ENCODE measurements at places on chromosomes 6 and 20.

DNA sequence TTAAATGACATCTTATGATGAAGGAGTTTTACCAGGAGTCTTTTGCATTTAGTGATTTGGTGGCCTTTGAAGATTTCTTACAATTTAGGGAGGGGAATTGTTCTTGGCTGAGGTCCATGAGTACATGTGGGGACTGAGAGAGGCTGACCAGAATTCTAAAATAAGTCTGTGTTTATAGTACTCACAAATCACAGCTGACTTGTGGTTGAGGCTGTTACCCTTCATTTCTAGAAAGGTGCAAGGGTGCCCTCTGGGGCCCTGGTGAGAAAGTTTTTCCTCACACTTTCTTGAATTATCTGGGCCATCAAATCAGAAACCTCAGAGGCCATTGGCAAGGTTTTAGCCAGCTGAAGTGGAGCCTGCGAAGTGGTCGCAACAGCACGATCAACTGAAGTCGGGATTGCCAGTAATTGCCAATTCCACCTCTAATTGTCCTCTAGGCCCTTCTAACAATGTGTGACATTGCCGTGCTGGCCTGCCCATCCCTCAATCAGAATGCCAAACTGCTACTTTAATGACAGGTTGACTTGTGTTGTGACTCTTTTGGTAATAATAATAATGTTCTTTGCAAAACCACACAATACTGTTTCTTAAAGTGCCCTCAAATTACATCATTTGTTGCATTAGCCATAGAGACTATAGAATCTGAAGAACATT is 221.6 kb downstream of the OGFRL1 start:
- peak; percentile 38 for DNase-seq

- DNase-seq, result no peak
Measured at GRCh38 chr20:60986506-60987156, 265.4 kb upstream of the CDH4 start.

DNA sequence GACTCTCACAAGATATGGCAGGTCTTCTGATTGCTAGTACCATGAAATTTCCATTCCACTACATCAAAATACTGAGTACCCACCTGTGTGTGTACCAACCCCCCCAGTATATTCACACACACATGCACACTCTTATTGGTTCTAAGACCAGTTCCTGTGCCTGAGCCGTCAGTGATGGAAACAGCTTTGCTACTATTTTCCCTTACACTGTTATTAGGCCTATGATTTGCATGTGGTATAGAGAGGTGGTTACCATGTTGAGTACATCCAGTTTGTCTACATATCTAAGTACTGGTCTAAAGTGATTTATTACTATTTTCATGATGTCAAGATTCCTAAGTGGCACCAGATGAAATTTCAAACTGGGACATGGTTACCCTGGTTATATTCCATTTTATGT is 459.9 kb downstream of the BCKDHB start:
- no peak for DNase-seq

DNA sequence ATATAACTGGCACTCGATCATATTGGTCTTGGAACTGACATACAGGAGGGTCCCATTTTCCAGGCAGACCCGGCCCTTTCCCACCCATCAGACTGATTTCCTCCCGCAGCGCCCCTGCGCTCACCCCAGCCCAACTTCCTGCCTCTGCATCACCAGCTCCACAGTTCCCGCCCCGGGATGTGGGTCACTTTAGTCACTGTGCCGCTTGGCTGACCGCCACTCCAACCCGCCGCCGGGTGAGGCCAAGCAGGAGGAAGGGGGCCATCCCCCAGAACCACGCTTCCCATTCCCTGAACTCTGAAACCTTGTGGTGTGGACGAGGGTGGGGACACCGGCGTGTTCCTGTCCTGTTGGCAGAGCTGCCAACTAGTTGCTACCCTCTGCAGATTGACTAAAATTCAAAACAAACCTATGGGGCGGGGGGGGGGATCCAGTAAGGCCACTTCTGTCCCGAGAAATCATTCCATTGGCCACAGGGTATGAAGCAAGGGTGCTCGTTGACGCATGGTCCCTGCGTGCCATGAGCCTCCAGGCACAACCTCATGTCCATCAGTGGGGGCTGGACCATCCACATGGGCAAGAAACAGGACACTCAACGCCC is 12.3 kb downstream of the TGM2 start:
- peak; percentile 82 for DNase-seq

DNA sequence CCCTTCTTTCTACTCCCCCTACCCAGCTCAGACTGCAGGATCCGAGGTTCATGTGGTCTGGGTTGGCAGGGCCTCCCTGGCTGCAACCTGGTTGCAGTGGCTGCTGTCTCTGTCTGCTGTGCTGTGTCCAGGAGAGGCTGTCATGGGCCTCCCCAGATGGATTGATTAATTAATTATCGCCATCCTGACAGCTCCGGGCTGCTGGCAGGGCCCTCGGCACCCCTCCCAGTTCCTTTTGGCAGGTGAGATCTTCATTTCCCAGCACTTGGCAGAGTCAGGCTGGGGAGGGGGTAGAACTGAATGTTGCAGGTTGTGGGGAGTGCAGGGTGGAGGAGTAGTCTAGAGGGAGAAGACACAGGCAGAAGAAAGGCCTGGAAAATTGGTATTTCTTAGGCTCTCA is 56.7 kb upstream of the ZFAND3 start:
- DNase-seq, result no peak

GRCh38 chr6:28802417-28803336 is 121.1 kb downstream of the TRIM27 start:
- DNase-seq, result no peak

DNA sequence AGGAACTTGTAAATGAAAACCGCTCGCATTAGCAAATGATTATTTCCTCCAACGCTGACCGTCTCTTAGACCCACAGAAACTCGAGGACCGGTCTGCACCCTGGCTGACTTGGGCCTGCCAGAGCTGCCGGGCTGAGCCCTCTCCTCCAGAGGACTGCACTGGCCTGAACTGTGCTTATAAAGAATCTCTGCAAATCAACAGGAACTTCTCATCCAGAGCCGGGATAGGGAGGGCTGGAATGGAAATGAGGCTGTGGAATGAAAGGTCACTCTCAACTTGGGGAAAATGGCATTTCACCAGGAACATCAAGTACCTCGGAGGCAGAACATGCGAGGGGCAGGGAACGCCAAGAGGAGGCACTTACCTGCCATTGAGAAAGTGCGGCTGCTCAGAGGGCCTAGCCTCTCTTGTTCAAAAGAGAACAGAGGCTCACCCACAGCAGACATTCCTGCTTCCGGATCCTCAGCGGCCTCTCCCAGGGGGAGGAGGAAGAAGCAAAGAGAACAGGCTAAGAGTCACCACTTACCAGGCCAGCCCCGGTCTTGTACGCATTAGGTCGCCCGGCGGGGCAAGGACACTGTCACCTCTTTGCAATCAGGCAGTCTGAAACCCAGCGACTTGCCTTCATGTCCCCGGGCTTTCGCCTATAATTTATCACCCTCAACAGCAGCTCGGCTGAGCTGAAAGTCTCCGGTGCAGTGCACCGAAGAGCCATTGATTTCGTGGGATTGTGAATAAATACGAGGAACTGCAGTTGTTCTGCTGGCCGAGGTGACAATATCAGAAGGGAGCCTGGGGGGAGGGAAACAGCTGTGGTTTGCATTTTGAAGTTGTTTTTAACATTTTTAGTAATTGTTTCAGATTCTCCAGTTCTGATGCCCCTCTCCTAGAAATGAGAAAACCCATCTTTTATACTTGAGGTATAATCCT is 37.6 kb downstream of the ZMYND8 start:
- no peak for DNase-seq

DNA sequence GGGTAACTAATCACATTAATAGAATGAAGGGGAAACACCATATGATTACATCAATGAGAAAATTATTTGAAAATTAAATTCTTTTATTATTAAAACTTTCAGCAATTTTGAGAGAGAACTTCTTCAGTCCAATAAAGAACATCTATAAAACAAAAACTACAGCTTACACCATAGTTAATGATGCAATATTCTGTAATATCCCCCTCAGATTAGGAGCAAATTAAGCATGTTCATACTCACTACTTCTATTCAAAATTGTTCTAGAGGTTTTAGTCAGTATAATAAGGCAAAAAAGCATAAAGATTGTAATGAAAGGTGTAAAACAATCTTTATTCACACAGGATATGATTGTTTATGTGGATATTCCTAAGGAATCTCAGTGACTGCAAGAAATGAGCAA is 465.4 kb downstream of the CD109 start:
- DNase-seq, result no peak

GRCh38 chr6:13303668-13304017 is 24.7 kb downstream of the TBC1D7 start:
- no peak for DNase-seq

DNA sequence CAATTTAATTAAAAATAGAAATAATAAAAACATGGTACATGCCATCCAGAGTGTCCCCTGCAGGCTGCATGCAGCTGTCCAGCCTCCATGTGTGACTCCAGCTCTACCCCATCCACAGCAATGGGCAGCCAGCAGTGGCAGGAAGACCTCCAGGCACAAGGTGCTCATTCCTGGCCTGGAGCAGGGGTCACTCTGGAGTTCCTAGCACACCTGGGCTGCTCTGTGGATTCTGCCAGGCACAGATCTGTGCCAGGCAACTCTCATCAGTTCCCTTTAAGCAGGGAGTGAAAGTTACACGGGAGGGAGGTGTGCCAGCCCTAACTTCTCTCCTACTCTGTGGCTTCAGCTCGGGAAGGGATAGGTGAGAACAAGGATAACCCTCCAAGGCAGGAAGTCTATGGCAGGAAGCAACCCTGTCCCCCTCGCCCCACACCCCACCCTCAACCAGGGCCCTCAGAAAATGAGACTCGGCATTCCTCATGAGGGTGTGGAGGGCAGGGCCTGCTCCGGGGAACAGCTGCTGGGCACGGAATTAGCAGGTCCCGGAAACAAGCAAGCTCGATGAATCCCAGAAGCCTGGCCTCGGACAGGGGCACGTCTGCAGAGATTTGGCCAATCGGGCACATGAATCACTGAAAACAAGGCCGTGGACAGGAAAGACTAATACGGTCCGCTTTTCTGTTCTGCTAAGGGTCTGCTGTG is 10.0 kb downstream of the JPH2 start:
- DNase-seq, result no peak

- no peak for DNase-seq
Measured at GRCh38 chr6:131419702-131420101, 153.3 kb upstream of the ARG1 start.

- no peak for DNase-seq
Measured at GRCh38 chr6:170091639-170092579, 199.0 kb downstream of the DLL1 start.

- no peak for DNase-seq
Measured at GRCh38 chr6:62746968-62747367, 460.9 kb upstream of the KHDRBS2 start.

DNA sequence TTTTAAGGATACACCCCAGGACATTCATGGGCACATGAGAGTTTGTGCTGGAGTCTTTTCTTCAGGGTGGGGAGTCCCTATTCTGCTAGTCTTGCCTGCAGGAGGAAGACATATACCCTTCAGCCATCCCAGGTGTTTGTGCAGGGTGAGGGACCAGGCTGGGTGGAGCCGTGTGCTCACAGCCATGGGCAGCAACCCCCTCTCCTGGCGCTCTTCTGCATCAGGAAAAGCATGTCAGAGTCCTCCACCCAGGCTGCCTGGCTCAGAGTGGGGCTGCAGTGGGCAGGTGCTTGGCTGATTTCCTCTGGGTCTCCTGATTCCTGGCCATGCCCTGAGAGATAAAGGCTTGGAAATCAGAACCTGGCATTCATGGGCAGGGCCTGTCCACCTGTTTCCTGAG is 22.7 kb upstream of the MLN start:
- no peak for DNase-seq

DNA sequence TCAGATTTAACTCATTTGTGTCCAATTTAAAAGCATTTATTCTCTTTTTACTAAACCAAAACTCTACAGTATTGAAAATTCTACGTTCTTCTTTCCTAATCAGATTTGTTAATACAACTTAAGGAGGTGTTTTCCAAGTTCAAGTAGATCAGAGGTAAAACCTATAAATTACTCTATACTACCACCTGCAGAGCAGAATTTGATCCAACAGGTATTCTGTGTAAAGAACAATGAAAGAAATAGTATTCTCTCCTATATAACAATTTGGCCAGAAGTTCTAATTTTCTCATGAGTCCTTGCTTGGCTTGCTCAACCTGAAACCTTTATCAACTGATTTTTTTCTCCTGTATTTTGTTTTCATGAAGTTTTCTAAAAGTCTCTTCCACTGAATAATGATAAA is 28.5 kb upstream of the DST start:
- no peak for DNase-seq

GRCh38 chr20:47070176-47070575 is 175.5 kb downstream of the EYA2 start:
- no peak for DNase-seq

GRCh38 chr20:57124800-57125517 is 141.5 kb downstream of the BMP7 start:
- DNase-seq, result no peak

DNA sequence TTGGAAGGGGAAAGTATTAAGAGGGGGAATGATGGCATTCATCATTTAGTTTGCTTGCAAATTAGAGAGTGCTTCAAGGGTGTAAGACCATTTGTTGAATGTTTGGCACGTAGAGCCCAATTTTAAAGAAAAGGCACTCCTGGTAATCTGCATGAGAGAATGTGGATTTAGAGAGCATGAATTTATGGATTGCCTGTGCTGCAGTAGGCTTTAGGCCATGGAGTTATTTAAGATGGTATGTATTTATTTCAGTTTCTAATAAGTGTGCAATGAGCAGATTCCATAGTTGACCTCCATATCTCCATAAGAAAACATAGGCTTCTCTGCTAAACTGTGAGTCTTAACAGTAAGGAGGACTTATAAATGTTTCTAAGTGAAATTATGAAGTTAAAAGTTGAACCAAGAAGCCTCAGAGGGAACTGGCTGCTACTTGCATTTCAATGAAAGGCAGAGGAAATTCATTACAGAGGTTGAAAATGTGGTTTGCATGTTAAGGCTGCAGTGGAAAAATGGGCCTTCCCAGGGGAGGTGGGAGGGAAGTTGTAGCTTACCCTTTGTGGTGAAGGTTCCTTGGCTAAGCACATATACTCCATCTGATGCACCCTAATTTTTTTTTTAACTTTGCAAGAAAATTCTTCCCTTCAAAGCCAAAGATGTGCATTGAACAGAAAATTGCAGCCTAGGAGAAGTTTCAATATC is 134.2 kb downstream of the CARMIL1 start:
- no peak for DNase-seq

DNA sequence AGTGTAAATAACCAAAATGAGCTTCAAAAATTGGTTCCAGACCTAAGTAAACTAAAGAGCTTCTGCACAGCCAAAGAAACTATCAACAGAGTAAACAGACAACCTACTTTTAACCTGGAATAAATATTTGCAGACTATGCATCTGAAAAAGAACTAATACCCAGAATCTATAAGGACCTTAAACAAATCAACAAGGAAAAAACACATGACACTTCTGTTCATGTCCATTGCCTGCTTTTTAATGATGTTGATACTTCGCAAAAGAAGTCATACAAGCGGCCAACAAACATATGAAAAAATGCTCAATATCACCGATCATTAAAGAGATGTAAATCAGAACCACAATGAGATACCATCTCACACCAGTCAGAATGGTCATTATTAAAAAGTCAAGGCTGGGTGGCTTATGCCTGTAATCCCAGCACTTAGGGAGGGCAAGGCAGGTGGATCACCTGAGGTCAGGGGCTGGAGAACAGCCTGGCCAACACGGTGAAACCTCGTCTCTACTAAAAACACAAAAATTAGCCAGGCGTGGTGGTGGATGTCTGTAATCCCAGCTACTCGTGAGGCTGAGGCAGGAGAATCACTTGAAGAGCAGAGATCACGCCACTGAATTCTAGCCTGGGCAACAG is 42.5 kb upstream of the DST start:
- DNase-seq, result no peak

- DNase-seq, result no peak
Measured at GRCh38 chr6:74631564-74631963, 574.3 kb downstream of the COL12A1 start.

Measured in HS-27A (cell line).